Endothelial cell of umbilical vein (primary cell): ENCODE measurements at places on chromosomes 3 and 15.
A peak's percentile ranks its signal among the peaks of the same experiment; 100 is the strongest.

GRCh38 chr3:114328345-114328744, 34.5 kb downstream of the TIGIT start:
- DNase-seq: no peak

DNA sequence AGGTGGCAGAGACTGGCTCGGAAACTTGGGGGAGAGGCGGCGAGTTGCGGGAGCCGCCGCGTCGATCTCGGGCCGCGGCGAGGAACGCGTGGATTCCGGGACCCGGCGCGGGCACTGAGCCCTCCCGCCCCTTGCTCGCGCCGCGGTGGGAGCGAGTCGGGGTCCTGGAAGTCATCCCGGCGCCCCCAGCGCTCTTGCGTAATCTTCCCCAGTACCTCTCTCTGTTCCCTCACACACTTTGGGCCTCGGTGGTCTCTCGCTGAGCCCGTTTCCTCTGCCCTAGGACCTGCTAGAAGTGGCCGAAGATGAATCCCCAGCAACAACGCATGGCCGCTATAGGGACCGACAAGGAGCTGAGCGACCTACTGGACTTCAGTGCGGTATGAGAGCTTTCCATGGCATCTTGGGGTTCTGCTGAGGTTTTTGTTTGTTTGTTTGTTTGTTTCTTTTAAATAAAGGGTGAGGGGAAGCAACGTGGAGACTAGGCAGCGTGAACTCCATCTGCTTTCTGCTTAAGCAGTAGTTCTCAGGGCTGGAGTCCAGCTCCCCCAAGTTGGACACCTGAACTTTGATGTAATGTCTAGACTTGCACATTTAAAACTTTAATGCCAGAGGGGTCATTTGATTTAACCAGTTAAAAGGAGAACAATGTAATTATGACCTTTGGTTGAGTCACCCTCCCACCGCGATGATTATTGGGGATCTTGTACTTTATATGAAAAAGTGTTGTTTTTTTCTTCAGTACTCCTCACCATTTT, 1.3 kb downstream of the TCF12 start:
- DNase-seq: peak; percentile 74

- DNase-seq: no peak
Observed at GRCh38 chr3:52318186-52318816, 2.2 kb downstream of the DNAH1 start.

DNA sequence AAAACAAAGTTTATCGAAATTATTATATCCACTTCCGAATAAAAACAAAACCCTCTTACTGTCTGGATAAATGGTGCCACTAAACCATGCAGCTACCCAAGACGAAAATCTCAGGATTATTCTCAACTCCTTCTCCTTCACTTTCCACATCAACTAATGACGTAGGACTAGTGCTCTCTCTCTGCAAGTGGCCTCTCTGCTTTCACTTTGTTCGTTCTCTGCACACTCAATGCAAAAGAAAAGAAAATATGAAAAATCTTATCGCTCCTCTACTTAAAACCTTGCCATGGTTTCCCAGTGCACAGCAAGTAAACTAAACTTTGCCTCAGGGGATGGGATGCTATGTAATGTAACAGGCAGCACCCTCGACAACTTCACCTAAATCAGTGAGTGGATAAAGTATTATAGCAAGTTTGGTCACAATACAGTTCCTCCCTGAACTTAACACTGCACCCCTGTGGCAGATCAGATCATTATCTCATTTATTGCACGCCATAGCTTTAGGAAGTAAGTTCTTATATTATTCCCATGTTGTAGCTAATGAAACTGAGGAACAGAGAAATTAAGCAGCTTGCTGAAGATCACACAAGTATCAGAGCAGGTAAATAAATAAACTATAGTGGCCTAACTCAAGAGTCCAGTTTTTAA, 262.7 kb upstream of the GADL1 start:
- DNase-seq: no peak

GRCh38 chr15:68442041-68442440, 10.1 kb upstream of the ITGA11 start:
- DNase-seq: no peak

- no peak for DNase-seq
Observed at GRCh38 chr3:15273227-15273626, 59.2 kb downstream of the SH3BP5 start.

DNA sequence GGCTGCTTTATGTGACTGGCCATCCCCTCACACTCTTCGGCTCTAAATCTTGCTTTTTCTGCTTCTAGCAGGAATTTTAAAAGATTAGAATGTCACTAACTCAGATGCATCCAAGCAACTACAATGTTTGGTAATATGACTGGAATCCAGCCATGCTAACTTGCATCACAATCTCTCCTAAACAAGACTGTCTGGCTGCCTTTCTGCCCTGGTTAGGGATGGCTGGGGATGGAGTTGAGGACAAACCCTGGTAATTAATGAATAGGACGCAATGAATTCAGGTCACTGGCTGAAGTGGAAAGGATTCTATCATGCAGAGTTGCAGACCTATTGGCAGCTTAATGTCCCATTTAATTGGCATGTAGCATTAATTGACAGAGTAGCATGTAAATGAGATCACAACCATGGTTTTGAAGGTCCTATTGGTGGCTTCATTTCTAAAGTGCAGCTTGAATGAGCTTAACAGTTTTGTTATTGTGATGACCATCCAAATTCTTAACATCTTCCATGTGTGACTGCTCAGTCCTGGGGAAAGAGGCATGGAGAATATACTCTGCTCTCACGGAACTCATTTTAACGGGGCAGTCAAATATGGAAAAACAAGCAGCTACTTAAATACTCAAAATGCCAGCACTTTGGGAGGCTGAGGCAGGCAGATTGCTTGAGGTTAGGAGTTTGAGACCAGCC, 21.7 kb downstream of the NMNAT3 start:
- no peak for DNase-seq

- DNase-seq: no peak
Observed at GRCh38 chr3:154111365-154111935, 9.7 kb upstream of the ARHGEF26 start.

- no peak for DNase-seq
Observed at GRCh38 chr15:99117111-99117510, 12.2 kb downstream of the SYNM start.

GRCh38 chr15:80977627-80978036, 12.0 kb downstream of the MESD start:
- peak; percentile 62 for DNase-seq

DNA sequence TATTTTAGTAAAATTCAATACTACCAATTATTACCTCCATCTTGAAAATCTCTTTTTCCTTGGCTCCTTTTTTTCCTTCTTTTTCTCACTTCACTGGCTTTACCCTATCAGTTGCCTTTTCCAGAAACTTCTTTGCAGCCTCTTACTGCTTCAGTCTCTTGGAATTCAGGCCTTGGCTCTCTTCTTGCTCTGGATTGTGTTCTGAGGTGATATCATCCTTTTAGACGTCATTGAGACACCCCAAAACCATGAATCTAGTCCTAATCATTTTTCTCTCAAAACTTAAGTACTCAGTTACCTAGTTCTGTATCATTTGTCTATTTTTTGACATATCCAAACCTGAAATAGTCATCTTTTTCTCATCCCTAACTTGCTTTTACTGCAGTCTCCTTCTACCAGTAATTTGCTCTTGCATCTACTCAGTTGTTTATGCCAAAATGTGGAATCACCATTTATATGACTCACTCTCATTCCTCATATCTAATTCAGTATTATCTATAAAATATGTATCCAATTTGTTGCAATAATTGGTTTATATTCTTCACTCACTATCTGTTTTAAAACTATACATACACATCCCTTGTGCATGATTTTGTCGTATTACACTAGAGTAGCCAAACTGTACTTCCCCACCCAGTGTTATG, 703.2 kb upstream of the CCDC54 start:
- DNase-seq: no peak

GRCh38 chr3:127670229-127670559, 2.6 kb upstream of the ABTB1 start:
- DNase-seq: no peak

- no peak for DNase-seq
Observed at GRCh38 chr3:123019591-123019990, 8.0 kb downstream of the SEMA5B start.

DNA sequence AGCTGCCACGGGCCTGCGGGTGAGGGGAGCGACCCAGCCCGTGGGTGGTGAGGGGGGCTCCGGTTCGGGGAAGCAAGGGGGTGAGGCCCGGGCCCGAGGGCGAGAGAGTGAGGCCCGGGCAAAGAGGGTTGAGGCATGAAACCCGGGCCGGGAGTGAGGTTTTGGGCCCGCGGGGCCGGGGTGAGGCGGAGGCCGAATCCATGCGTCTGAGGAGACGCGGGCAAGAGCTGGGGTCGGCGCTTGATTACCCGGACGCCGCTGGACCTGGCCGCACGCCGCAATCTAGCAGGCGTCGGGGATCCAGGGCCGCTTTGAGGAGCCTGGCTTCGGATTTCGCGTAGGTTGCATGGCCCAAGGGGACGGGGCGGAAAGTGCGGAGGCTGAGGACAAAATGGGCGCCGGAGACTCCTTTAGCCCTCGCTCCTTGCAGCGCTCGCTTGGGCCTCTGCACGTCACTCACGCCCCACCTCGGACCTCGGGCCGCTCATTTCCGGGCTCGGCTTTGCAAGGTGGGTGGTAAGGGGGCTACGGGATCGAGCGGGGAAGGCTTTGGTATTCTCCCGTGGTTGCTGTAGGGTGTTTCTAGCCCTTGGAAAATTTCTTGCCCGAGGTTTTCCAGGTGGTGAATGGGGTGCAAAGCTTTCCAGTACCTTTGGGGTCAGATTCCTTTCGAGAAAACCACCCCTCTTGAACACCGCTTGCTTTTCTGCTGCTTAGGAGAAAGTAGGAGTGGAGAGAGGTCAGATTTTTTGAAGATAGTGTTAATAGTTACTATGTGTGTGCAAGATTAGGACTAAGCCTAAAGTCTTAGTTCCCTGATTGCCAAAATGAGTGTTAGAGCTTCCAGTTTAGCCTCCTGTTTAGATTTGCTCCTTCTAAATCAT, 827 bp downstream of the SLC25A36 start:
- DNase-seq: peak; percentile 63

DNA sequence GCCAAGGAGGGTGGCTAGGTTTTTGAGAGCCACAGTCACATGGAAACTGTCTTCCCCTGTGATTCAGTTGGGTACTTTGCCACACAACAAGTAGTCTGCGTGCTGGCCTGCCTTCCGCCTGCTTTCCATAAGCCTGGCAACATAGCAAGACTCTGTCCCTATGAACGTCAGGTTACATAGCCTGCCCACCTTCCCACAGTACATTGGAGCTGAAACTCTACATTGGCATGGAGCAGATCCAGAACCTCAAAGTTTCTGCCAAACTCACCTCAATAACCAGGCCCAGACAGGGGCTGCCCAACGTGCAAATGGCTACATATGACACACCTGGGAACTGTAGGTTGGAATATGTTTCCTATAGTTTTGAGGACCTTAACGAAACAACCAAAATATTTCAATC, 140.6 kb upstream of the PRICKLE2 start:
- no peak for DNase-seq

DNA sequence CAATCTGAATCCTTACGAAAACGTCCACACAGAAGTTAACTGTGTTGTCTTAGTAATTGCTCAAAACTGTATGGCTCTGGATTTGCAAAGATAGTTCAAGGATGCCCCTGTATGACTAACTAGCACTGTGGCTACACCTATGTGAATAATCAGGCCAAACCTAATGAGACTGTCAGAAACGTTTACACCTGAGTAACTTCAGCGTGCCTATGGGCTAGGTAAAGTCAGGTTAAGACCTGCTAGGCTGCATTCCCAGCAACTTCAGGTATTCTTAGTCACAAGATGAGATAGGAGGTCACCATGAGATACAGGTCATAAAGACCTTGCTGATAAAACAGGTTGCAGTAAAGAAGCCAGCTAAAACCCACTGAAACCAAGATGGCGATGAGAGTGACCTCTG, 87.8 kb upstream of the PLXND1 start:
- no peak for DNase-seq

DNA sequence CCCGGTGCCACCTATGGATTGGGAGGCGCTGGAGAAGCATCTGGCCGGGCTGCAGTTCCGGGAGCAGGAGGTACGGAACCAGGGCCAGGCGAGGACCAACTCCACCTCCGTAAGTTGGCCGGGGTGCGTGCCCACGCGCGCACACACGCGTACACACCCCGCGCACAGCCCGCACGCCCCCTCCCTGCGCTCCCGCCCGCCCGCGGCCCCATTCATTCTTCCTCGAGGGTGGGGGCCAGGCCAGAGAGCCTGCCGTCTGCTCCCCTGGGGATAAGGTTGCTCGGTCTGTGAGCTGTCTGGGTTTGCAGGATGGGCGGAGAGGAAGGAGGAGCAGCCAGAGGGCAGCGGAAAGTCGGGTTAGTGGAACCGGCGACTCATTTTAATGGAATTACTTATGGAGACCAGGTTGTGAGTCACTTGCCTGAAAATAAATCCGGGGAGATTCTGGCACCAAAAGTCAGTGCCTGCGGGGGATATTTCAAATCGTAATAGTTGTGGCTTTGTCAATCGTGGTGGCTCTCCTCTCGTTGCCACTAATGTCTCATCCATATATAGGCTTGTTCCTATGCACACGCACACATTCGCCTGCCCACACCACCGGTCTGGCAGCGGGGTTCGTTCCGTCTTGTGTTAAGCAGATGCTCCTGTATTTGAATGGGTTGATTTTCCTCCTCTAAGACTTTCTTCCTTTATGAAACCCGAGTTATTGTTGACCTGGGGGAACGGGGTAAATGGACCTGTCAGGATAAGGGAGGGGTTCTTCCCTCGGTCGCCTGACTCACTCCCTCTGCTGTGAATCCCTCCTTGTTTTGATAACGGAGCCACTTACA, 223.4 kb upstream of the IL12A start:
- peak; percentile 88 for DNase-seq

DNA sequence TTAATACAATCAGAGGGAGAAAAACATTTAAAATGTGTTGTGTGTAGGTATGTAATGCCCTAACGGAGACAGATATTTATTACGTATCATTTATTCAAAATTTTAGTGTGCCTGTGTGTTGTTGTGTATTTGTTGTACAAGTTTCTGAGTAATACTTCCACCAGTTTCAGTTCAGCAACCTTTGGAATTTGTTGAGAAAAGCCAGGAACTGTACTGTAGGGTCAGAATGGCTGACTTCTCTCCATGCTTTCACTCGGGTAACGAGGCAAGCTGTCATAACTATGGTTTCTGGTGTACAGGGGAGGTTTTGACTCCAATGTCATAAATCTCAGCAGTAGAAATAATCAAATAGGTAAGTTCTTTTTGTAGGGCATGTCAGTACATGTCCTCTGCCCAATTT, 23.8 kb upstream of the CNTN6 start:
- DNase-seq: no peak

DNA sequence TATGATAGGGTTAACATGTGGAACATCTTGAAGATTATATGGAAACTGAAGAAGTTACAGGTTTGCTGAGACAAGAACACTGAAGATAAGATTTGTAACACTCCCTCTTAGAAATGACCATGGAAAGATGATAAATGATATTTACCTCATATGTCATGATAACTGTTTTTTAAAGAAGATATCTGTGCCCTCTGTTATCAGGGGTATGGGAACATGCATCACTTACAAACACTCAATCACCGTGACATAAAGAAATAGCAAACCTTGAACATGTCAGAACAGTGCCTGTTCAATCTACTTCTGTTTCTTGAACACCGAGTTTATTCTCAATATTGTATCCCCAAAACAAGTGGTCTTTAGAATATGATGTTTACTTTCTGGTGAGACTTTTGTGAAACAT, 149.4 kb downstream of the ROBO2 start:
- DNase-seq: no peak
